AG09309 (cell line): ENCODE measurements at places on chromosomes 11 and 22.

DNA sequence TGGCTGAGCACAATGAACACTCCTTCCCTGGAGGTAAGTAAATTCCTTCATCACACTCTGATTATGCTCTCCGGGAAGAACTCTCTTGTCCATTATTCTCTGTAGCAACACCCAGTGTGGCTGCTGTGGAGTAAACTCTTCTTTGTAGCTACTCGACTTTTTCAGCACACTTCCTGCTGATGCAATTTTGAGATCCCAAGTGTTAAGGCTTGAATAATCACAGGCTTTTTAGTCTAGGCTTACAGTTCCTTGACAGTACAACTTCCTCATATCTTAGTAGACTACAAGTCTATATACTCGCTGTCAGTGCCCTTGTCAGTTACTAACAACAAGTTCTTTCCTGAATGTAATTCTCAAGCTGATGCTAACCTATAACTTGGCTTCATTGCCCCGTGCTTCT lies 301.8 kb upstream of the API5 start:
- no peak for DNase-seq

DNA sequence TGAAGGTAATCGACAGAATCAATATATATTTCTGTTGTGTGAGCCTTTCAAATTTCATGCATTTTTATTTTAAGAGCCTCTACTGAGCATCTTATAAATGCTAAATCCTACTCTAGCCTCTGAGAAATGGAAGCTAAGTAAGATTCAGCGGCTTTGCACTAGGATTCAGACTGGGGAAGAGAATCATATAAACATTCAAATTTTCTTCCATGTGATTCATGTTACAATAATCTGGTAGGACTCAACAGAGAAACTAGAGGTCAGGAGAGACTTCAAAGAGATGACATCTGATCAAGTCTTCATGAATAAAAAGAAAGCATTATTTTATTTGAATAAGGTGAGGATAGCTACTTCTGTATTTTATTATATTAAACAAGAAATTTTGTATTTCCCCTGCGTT lies 538.9 kb downstream of the DLG2 start:
- no peak for DNase-seq

DNA sequence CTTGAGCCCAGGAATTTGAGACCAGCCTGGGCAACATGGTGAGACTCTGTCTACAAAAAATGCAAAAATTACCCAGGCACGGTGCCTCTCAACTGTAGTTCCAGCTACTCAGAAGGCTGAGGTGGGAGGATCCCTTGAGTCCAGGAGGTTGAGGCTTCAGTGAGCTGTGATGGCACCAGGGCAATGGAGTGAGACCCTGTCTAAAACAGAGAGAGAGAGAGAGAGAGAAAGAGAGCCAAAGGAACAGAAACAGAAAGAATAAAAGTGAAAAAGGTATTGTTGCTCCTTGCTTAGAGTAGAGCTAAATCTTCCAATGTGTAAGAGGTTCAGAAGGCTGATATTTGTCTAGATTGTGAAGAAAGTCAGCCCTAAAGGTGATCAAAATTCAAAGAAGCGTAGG lies 8.9 kb upstream of the ETS1 start:
- no peak for DNase-seq

DNA sequence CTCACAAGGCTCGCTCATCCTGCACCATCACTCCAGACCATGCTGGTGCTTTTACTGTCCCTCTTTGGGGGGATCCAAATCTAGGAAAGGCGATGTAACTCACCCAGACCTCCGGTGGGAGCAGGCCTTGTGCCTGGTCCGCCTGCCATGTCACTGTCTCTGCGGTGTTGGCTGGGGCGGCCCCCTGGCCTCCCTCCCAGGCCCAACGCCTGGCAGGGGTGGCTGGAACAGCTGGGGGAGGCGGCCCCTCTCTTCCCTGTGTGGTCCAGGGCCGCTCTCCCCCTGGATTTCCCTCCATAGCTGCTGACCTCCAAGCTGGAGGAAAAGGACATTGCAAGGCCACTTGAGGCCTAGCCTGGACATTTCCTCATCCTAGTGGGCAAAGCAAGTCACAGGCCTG lies 11.1 kb upstream of the MGAT3 start:
- no peak for DNase-seq

DNA sequence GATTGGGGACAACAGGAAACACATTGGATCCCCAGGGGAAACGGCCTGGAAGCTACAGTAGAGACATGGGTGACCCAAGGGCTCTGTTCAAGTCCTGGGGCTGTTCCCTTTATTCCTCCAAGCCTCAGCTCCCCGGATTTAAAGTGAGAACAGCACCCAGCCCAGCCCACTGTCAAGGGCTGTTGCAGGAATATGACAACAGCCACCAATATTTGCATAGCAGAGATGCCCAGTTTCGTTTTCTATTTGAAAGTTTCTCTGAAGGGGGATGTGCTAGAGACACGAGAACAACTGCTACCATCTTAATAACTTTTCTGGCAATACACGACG lies 81.1 kb upstream of the WNT7B start:
- DNase-seq: no peak

DNA sequence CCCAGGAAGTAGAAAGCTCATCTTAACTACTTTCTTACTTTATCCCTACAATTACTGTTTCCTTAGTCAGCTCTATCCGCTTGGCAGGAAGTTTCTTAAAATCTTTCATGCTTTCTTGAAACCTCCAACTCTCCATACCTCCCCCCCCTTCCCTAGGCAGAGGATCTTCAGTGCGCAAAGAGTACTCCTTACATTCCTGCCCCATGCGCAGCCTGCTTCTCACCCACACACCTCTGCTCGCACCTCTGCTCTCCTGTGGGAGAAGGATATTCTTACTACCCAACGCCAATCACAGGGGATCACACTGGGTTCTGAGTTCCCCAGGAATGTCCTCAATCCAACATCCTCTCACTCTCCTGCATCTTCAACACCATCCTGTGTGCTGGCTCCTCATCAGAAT lies 12.3 kb downstream of the TCF20 start:
- DNase-seq: no peak

- no peak for DNase-seq
Observed at GRCh38 chr11:6388748-6389147, 1.5 kb upstream of the SMPD1 start.

- DNase-seq: no peak
Observed at GRCh38 chr22:34303656-34304055, 383.4 kb upstream of the LARGE1 start.

DNA sequence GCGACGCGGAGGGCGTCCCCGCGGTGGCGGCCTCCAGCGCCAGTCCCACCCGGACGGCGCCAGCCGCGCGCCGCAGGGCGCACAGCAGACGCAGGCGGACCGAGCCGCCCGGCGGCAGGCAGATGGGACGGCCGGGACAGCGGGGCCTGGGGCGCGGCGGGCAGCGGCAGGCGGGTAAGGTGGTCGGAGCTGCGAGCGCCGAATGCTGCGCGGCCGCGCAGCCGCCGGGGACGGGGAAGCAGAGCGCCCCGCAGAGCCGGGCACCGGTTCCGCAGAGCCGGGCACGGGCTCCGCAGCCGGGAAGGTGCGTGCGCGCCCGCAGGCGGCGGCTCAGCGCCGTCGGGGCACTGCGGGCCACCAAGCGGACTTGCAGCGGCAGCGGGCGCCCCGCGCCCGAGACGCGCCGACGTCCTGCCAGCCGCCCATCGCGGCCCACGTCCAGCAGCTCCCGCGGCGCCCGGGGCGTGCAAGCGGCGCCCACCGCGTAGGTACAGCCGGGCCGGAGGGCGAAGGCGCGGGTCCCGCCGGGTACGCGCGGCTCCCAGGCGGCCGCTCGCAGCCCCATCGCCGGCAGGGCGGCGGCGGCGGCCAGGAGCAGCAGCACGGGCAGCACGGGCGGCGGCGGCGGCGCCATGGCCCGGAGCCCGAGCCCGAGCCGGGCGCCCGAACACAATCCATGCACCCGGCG lies 739 bp downstream of the CELSR1 start:
- DNase-seq: no peak
